ENCODE measurements at places on chromosomes 16 and 17.

DNA sequence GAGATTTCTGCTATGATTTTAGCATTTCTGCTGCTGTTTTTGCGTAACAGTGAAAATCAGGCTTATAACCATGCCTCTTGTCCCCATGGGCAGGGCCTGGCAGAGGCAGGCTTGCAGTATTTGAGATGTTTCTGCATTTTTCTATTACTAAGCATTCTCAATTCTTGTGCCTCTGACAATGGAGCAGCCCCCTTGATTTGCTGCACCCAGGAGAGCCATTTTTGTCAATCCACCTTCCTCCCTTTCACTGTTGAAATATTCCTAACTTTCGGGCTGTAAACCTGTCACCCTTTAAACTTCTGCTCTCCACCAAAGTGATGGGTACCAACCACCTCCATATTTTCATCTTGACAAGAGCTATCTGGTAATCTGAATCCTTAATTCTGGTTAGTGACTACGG lies 178.1 kb downstream of the CNTNAP4 start:
- no peak for DNase-seq

GRCh38 chr16:11066261-11066870 lies 122.0 kb downstream of the CLEC16A start:
- no peak for DNase-seq

- DNase-seq, result no peak
Measured at GRCh38 chr17:42924891-42925290, 24.3 kb downstream of the G6PC1 start.

DNA sequence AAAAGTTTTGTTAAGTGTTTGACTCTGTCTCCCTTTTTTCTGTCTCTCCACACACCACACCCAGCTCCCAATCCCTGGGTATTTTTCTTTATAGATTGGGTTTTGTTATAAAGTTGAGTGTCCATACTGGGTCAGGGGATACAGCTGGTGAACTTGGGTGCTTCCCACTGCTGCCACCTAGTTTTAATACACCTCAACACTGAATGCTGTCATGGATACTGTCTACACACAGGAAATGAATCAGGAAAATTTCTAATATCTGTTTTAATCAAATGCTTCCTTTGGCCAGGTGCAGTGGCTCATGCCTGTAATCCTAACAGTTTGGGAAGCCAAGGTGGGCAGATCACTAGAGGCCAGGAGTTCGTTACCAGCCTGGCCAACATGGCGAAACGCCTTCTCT lies 5.3 kb upstream of the TAOK1 start:
- DNase-seq, result no peak

- DNase-seq, result no peak
Measured at GRCh38 chr16:12925026-12925800, 23.8 kb downstream of the SHISA9 start.

DNA sequence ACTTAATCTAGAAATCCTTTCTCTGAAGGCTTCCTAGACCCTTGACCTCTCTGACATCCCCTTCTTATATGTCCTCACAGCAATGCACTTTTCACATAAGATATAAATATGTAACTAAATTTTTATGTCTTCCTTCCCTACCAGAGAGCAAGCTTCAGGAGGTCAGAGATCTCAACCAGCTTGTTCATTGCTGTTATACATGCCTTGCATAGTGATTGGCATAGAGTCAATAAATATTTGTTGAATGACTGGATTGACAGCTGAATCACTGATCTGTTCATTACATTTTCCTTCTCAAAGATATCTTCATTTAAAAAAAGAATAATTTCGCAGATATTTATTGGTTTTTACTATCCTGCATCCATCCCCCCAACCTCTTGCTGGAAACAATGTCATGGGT lies 29.5 kb downstream of the HYDIN start:
- DNase-seq, result no peak

DNA sequence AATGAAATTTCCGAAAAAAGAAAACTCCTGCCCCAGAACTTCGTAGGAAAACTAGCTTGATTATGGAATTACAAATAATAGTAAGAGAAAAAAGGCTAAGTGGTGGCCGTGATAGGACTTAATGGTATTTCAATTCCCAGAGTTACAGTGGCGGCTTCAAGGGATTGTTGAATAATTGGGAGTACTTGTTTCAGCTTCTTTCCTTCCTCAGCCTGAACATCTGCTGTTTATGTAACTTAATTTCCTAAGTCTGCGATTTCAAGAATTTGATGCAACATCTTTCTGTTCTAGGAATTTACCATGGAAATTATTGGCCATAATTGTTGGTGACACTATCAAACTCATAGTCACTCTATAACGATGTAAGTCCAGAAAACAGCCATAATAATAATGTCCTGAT lies 684 bp upstream of the APPBP2 start:
- DNase-seq, result no peak

GRCh38 chr17:21339011-21339410 lies 37.1 kb upstream of the KCNJ12 start:
- no peak for DNase-seq

DNA sequence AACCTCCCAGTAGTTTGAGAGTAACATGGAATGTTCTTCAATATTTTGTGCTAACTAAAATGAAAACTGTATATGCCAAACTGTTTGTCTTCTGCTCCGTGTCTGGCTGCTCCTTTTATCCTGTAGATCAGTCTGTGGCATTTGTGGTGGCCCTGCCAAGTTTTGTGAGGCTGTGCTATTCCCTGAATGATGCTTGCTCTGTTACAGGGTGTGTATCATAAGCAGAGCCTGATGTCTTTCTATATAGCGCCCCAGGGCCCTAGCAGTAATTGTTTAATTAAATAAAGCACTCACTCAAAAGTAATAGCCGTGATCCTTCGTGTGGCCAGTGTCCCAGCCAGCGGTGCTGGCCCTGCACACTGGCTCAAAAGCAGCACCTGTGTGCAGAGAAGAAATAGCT lies 27.8 kb upstream of the NAT9 start:
- DNase-seq, result no peak
